ENCODE measurements at places on chromosomes 2 and 18. TPM values are rescaled to one million over a fixed set of nuclear protein-coding genes. Genes with fewer than 3 reads are reported as not detected.

Gene FBXO48
- total RNA-seq = 0.56 TPM

Gene SLC23A3
- total RNA-seq = 0.29 TPM

Gene ALPP
- total RNA-seq = 18.1 TPM

Gene CCDC85A
- total RNA-seq = 0.31 TPM

Gene SIX2
- total RNA-seq = 2.8 TPM

Gene TMEM163
- 0.10 TPM for total RNA-seq

Gene STEAP3
- total RNA-seq = 45.5 TPM

Gene DUSP2
- 0.29 TPM for total RNA-seq

Gene APLF
- 0.61 TPM for total RNA-seq

Gene KCNG2
- not detected for total RNA-seq

Gene RAX
- not detected for total RNA-seq

Gene CNDP1
- not detected for total RNA-seq

Gene SMPD4
- total RNA-seq = 84.4 TPM

Gene TUBA4B
- 0.10 TPM for total RNA-seq
